ENCODE measurements at places on chromosomes 1 and 21. TPM values are rescaled to one million over a fixed set of nuclear protein-coding genes. Genes with fewer than 3 reads are reported as not detected.
A peak's percentile ranks its signal among the peaks of the same experiment; 100 is the strongest.

Gene GNB1
- 261 TPM for total RNA-seq

Gene CD247
- total RNA-seq: not detected

Gene ARHGEF2
- total RNA-seq: 230 TPM

Gene UHMK1
- total RNA-seq: 56.5 TPM

Gene GUCA2A
- total RNA-seq: not detected

Gene LRRC38
- 1.6 TPM for total RNA-seq

Gene OLFML3
- 0.17 TPM for total RNA-seq

Gene EFNA1
- total RNA-seq: 126 TPM

DNA sequence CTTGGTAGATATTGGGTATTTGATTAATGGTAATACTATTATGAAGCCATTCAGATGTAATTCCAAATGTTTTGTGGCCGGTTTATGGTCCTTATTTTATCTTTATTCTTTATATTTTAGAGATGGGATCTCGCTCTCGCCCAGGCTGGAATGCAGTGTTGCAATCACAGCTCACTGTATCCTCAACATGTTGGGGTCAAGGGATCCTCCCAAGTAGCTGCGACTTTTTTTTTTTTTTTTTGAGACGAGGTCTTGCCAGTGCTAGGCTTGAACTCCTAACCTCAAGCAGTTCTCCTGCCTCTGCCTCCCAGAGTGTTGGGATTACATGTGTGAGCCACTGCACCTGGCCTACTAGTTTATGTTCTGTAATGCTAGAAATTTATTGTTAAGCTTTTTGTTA is 4.7 kb downstream of the DDI2 start:
- no peak for DNase-seq

GRCh38 chr1:67560580-67561255 is 124.3 kb upstream of the GADD45A start:
- no peak for DNase-seq

DNA sequence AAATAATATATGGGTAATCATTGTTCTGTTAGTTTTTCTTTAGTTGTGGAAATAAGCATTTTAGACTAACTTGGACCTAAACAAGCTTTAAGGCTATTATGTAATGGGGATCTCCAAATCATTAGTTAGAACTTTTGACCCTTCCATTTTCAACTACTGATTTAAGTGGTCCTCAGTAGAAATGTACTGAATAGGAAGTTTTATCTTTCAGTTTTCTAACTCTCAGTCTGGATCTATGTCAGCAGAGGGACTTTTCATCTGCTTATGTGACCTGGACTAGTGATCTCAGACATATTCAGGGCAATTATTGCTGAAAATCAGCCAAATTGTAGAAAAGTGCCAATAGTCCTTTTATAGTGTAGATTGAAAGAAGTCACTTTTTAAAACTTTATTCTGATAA is 56.0 kb downstream of the SASS6 start:
- DNase-seq: no peak

GRCh38 chr1:17217607-17218006 is 12.7 kb downstream of the PADI1 start:
- no peak for DNase-seq

- DNase-seq: no peak
Observed at GRCh38 chr1:1433804-1434130, 1.7 kb upstream of the VWA1 start.

DNA sequence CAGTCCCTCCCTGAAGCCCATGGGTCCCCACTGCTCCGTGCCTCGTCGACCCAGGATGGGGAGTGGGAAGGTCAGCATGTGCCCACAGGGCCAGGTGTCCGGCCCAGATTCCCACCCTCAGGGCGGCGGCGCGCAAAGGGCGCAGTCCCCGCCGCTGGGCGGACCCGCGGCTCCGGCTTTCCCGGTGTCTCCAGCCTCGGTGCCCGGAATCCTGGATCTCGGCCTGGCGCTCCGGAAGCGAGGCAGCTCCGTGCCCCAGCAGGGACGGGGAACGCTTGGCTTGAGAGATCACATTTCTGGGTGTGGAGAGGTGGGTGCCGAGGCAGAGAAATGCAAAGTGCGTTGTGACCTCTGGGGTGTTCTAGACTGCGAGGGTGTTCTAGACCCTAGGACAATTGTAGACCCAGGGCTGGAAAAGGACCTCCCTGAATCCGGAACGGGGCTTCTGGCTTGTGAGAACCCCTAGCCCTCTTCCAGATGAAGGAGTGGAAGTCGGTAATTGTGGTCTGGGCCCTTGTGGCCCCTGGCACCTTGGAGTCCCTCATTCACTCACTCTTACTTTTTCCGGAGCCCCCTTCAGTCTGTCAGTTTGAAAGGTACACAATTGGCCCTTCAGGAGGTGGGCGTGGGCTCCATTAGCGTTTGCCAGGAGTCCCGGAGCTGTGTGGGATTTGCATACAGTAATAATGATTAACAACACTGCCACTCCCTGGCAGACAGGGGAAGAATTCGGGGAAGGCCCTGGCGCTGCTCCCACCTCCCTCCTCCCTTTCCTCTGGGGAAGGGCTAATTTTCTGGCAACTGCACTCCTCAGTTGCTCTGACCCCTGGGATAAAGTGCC is 1.6 kb upstream of the KCND3 start:
- no peak for DNase-seq

GRCh38 chr1:244664353-244664752 is 11.4 kb downstream of the DESI2 start:
- DNase-seq: no peak

- DNase-seq: no peak
Observed at GRCh38 chr1:2192031-2192995, 2.3 kb downstream of the FAAP20 start.

GRCh38 chr1:247390116-247390791 is 25.7 kb upstream of the NLRP3 start:
- peak; percentile 28 for DNase-seq

DNA sequence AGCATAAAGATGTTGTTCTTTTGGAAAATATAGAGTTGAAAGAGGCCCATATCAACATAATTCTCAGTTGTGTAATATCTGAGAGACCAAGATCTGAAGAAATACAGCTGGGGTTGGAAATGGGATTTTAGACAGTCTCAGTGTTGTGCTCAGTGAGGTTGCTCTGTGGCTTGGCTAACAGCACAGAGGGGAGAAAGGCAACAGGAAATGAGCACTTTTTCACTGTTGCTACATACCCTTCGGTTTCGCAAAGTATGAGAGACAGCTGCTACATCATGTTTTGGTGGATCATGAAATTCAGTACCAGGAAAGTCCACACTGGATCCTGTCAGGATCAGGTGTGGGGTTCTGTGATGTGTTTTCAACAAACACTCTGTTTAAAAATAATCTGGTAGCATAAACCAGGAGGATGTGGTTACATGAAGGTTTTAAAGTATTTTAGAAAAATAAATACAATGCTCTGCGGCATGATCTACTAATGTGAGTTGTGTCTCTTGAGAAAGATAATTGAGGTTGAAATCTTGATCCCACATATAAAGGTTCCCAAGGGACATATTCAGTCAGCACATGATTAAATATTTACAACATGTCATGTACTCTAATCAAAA is 7.0 kb upstream of the GPR88 start:
- DNase-seq: no peak

DNA sequence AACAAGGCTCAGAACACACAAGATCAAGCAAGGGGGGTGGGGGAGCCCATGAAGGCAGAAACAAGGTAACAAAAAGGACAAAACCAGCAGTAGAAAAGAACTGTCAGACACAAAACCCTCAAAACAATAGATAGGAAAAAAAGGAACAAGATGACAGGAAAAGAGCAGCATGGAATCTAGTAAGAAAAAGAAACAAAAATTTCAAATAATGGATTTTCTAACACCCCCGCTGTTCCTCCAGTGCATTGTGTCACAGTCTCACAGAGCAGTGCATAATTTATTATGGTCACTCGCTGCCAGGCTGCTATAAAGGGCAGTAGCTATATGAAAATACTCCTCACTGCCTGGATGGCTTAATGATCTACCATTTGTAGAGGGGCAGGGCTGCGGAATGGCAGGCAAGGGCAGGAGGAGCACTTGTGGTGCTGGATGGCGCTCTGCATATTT is 567.9 kb downstream of the DPYD start:
- DNase-seq: no peak

DNA sequence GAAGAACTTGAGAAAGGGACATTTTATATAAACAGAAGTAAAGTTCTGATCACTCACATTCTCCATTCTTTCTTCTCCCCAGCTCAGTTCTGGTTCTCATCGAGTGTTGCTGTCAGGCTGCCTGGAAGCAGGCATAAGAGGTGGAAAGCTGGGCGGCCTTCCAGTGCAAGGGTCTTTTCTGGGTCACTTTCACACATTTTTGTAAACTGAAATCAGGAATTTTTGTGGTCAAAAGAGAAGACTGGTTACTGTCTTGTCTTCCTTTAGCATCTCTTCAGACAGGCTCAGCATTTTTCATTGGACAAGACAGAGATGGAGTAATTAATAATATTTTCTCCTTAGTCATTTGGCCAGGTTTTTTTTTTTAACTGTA is 93.7 kb downstream of the CTH start:
- DNase-seq: no peak

- no peak for DNase-seq
Observed at GRCh38 chr1:24864370-24864777, 65.7 kb downstream of the RUNX3 start.

- DNase-seq: no peak
Observed at GRCh38 chr1:53069663-53070327, 7.8 kb downstream of the PODN start.

GRCh38 chr1:11384170-11384554 is 94.8 kb upstream of the DISP3 start:
- peak; percentile 10 for DNase-seq

DNA sequence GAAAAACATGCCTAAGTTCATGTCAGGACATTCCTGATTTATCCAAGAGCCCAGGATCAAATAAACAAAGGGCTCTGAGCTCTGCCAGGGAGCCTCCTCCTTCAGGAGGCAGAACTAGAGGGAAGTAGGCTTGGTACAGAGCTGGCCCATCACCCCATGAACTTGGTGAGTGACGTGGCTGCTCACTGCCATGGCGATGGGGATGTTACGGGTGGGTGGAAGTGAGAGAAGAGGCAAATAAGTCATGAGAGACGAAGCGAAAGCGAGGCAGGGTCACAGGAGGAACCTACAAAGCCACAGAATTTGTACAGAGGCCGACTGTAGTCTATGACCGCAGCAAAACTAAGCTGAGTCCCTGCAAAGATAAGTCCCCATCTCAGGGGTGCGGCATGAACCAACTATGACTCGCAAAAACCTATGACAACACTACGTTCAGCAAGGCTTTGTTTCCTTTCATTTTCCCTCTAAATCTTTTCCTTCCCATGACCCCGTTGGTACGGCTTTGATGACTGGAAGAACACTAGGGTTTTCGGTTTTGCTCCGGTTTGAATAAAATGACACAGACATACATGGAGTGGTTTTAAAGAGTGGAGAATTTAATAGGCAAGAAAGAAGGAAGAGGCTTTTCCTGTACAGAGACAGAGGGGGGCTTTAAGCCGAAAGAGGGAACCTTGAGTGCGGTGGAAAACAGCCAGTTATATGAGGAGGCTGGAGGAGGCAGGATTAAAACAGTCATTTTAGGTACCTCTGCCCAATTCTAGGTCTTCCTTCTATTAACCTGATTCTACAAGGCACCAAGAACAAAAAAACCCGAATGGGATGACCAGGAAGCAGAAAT is 74.1 kb downstream of the CD46 start:
- DNase-seq: no peak

DNA sequence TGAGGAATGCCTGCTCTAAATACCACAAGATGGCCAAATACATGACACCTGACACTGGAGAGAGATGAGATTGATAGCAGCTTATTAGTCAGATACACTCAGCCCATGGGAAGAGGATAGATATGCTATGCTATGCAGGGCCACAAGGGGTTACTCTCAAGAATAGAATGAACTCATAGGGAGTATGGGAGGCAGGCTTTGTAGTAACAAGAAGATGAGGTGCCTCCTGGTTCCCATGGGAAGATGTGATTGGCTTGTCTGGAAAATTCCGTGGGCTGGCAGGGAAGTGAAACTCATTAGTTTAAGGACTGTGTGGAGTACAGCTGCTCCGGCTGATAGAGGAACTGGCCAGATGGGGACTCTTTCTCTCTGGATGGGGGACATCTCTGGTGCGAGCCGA is 16.5 kb downstream of the CCDC30 start:
- DNase-seq: no peak

- DNase-seq: no peak
Observed at GRCh38 chr1:245858022-245858721, 648.9 kb downstream of the SMYD3 start.

- DNase-seq: no peak
Observed at GRCh38 chr1:215584389-215584788, 17.3 kb downstream of the KCTD3 start.

GRCh38 chr1:91751275-91751674 is 134.7 kb downstream of the TGFBR3 start:
- DNase-seq: no peak

DNA sequence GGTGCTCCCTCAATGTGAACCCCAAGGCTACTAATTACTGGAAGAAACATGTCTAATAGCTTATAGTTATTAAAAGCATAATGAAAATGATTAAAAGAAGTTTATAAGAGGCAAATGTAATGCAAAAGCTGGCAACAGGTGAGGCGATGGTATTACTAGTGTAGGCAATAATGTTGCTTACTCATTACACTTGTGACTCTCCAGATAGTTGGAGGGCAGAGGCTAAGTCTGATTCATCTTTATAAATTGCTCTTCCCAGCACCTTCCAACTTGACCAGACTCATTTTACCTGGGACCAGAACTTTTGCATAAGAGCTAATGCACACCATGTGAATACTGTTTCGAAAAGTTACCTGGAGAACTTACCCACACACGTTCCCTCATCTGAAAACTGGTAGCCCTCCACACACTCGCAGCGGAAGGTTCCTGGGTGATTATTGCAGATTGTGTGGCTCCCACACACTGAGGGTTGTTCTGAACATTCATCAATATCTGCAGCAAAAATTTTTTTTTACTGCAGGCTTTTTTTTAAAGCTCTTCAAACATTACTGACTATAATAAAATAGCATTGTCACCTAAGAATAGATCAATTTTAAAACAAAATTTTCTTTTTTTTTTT is 48.0 kb downstream of the NID1 start:
- DNase-seq: peak; percentile 45

- peak; percentile 42 for DNase-seq
Observed at GRCh38 chr1:1033009-1033587, 13.2 kb downstream of the AGRN start.

DNA sequence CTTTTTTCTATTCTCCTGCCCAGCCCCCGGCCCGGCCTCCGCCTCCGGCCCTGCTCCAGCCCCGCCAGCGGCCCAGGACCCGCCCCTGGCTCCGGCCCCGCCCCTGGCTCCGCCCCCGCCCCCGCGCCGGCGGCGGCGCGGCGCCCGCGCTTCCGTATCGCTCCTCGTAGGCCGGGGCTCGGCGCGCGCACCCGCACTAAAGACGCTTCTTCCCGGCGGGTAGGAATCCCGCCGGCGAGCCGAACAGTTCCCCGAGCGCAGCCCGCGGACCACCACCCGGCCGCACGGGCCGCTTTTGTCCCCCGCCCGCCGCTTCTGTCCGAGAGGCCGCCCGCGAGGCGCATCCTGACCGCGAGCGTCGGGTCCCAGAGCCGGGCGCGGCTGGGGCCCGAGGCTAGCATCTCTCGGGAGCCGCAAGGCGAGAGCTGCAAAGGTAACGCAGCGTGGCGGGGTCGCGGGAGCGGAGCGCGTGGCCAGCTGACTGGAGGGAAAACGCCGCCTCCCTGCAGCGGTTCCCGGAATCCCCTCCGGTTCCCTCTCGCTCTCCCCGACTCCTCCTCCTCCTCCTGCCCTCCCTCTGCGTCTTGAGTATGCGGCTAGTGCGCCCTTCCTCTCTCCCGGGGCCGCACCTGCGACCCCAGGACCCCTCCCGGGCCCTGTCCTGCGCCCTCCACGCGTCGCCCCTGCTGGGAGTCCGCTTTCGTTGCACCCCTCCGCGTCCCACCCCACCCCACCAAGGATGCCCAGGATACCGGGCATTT is at the start of gene IFNAR2:
TSS of gene IFNAR2 (plus strand) at position 155 of the 761 bp plus-strand sequence. CDS start 11,985 bp downstream, outside the sequence.
- DNase-seq: no peak

Measured in kidney epithelial cell (primary cell).